ENCODE measurements at places on chromosomes 3 and 15.

- DNase-seq: no peak
Measured at GRCh38 chr3:167091226-167091625, 288.9 kb downstream of the ZBBX start.

DNA sequence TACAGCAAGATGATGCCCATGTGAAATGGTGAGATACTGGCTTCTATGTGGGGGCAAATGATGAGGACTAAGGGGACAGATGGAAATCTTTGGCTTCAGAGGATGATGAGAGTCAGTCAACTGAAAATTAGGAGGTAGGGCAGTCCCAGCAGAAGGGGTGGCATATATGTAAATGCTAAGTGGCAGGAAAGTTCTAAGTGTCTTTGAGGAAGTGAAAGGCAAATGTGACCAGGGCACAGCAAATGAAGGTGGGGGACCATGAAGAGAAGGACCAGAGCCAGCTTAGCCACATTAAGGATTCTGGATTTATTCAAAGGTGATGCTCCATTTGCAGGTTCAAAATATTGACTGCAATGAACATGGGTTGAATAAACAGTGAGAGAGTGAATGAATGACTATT is 29.2 kb upstream of the LIMD1 start:
- DNase-seq: no peak

- peak; percentile 82 for DNase-seq
Measured at GRCh38 chr3:93973131-93974126, at the start of gene PROS1. TSS of gene PROS1 (minus strand) at chr3:93973896. CDS start at chr3:93973749, 147 bp downstream.

DNA sequence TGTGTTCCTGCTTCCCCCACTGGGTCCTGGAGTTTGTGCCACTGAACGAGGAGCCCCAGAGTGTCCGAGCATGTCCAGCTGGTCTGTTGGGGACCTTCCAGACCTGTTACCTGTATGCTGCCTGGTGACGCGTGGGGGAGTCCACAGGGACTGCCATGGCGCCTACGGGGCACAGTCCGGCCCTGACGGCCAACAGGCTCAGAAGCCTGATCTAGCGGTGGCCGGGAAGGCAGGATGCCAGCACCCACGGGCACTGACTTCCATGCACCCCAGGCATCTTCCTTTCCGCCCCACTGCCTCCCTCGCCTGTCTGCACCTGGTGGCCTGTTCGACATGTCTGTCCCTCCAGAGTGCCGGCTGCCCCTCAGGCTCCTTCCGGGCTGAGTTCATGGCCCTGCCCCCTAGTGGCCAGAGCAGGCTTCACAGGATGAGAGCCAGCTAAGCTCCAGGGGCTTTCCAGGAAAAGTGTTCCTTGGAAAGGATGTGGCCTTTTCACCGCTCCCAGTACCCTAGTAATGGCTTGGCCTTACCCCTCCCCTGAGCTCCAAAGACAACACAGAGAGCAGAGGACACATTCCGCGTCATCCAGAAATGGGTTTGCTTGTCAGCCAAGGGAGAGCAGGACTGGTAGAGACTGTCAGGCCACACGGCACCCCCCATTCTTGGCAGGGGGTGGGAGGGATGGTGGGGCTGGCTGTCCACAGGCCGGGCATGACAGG is 35.7 kb downstream of the NGRN start:
- DNase-seq: peak; percentile 58

DNA sequence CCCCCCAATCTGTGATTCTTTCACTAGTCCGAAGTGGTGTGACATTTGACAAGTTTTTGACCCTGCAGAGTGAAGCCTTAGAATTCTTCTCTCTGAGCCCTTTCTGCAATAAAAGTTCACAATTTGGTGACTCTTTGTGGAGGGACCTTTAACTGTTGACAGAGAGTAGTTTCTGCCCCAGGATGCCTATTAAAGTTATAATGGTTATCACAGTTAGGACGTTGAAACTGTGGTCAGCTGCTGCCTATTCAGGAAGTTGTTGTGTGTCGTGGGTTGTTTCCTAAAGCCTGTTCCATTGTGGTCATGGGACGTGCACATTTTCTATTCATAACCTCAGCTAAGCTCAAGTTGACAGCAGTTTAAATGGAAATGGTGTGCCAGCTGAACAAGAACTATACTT is 274.5 kb downstream of the NEK10 start:
- DNase-seq: no peak

- DNase-seq: no peak
Measured at GRCh38 chr3:54905920-54906319, 21.9 kb downstream of the LRTM1 start.

GRCh38 chr3:190492129-190492528 is 21.8 kb upstream of the IL1RAP start:
- DNase-seq: no peak

- DNase-seq: peak; percentile 8
Measured at GRCh38 chr3:51568036-51568435, 29.5 kb downstream of the RAD54L2 start.

GRCh38 chr15:82181371-82181770 is 81.2 kb downstream of the EFL1 start:
- DNase-seq: no peak

DNA sequence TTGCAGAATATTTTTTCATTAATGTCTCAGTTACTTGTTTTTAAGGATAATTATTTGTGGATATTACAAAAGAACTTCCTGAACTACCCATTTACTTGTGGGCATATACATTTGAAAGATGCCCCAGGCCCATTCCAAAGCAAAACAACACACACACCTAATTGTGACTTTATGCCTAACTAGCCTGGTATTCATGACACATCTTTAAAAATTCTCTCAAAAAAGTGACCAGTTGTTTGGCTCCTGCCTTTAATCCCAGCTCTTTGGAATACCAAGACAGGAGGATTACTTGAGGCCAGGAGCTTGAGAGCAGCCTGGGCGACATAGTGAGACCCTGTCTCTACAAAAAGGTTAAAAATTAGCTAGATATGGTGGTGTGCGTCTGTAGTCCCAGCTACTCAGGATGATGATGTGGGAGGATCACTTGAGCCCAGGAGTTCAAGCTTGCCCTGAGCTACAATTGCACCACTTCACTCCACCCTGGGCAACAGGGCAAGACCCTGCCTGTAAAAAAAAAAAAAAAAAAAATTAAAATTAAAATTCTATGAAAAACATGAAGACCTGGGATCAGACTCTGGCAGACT is 51.7 kb upstream of the SLC4A7 start:
- DNase-seq: no peak

GRCh38 chr3:127423856-127424765 is 136.3 kb upstream of the PRR20G start:
- no peak for DNase-seq

DNA sequence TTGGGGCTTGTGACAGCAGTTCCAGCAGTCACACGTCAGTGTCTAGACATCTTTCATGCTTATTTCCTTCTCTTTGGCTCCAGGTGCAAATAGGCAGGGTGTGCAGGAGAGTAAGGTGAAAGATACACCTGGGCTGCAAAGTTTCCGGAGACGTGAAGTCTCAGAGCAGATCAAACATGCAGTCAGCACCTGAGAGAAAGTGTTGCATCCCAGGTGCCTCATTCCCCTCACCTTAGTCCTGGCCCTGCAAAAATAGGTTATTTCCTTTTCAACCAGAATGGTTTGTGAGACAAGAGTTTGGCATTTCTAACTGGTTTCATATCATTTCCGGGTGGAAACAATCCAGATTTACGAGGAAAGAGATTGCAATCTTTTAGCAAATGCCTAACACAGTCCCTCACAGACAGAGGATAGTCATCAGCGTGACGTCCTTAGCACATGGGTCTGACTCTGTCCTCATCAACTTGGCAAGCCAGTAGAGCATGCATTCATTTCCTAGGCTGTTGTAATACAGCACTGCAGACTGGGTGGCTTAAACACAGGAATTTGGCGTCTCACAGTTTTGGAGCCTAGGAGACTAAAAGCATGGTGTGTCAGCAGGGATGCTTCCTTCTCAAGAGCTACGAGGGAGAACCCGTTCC is 58.2 kb upstream of the ARRDC4 start:
- DNase-seq: no peak

- no peak for DNase-seq
Measured at GRCh38 chr3:17817545-17817944, 75.1 kb upstream of the TBC1D5 start.
